ENCODE measurements at places on chromosomes 1 and 21.

GRCh38 chr1:10389271-10389973 lies 9.4 kb upstream of the PGD start:
- no peak for DNase-seq
- H3K4me3 ChIP-seq = no peak overlapping the region
- H3K4me1 ChIP-seq = no peaks in the 10 kb centered on the region

DNA sequence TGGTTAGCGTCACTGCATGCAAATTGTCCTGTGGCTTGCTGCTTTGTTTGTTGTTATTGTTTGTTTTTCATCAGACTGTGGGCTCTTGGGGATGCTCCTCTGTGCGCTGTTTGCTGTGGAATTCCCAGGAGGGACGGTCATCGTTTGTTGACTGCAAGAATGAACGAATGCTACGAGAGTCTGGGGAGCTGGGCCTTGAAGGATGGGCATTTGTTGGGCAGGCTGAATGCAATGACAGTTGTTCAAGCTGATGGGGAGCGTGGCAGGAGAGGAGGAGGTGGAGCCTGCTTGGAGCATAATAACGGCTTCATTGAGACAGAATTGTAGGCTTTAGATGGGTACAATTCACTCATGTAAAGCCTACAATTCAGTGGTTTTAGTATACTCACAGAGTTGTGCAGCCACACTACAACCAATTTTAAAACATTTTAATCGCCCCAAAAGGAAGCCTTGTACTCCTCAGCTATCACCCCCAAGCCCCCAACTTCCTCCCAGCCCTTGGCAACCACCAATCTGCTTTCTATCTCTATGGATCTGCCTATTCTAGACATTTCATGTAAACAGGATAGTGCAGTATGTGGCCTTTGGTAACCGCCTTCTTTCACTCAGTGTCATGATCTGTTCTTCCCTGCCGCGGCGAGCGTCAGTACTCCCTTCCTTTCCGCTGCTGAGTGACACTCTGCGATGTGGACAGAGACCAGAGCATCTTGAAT lies 190.2 kb downstream of the CAMTA1 start:
- no peak overlapping the region for H3K4me3 ChIP-seq
- H3K27ac ChIP-seq = no peak overlapping the region
- H3K4me1 ChIP-seq = peaks cover 3% of the 10 kb centered on the region
- no peaks in the 10 kb centered on the region for H3K27me3 ChIP-seq
- no peak for DNase-seq

DNA sequence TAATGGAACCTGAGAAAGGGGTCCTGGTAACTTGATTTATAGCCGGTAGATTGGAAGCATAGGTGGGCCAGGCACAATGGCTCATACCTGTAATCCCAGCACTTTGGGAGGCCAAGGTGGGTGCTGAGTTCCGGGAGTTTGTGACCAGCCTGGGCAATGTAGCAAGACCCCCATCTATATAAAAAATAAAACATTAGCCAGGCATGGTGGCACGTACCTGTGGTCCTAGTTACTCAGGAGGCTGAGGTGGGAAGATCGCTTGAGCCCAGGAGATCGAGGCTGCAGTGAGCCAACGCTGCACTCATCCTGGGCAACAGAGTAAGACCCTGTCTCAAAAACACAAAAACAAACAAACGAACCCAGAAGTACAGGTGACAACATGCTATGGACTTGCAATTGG lies 76.5 kb downstream of the ZNF281 start:
- peaks cover 6% of the 10 kb centered on the region for H3K4me1 ChIP-seq
- no peaks in the 10 kb centered on the region for H3K36me3 ChIP-seq
- no peak overlapping the region for H3K4me3 ChIP-seq

- H3K27me3 ChIP-seq = no peaks in the 10 kb centered on the region
- H3K36me3 ChIP-seq = no peaks in the 10 kb centered on the region
- H3K27ac ChIP-seq = no peak overlapping the region
Observed at GRCh38 chr1:5504364-5504740, 487.9 kb downstream of the NPHP4 start.

- no peak overlapping the region for H3K27ac ChIP-seq
- no peaks in the 10 kb centered on the region for H3K27me3 ChIP-seq
- H3K36me3 ChIP-seq = no peaks in the 10 kb centered on the region
Observed at GRCh38 chr1:227440182-227440581, 121.9 kb upstream of the CDC42BPA start.

DNA sequence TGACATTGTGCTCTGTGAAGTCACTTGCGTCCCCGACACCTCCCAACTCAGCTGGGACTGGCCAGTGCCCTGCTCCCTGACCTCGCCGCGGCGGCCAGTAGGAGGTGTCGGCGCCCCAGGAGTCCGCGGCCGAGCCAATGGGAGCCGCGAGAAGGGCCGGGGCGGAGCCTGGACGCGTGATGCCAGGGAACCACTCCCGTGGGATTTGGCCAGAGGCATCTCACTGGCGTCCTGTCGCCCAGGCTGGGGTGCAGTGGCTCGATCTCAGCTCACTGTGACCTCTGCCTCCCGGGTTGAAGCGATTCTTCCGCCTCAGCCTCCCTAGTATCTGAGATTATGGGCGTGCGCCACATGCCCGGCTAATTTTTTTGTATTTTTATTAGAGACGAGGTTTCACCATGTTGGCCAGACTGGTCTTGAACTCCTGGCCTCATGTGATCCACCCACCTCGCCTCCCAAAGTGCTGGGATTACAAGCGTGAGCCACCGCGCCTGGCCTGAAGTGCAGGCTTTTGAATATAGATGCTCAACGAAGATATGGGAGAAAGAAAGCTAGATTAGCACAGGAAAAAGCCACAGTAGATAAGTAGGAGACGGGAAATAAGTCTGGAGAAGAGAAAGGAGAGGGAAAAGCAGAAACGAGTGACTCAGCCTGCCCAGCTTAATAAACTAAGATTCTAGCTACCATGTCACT lies 38.0 kb downstream of the ZBTB8OS start:
- H3K27me3 ChIP-seq = no peaks in the 10 kb centered on the region
- no peak overlapping the region for H3K27ac ChIP-seq
- H3K4me3 ChIP-seq = peak overlapping the region; percentile 32
- no peaks in the 10 kb centered on the region for H3K4me1 ChIP-seq

GRCh38 chr1:212981025-212981495 lies 30.7 kb downstream of the VASH2 start:
- no peak overlapping the region for H3K4me3 ChIP-seq
- no peaks in the 10 kb centered on the region for H3K27me3 ChIP-seq
- peaks cover 41% of the 10 kb centered on the region for H3K36me3 ChIP-seq
- H3K4me1 ChIP-seq = no peaks in the 10 kb centered on the region

DNA sequence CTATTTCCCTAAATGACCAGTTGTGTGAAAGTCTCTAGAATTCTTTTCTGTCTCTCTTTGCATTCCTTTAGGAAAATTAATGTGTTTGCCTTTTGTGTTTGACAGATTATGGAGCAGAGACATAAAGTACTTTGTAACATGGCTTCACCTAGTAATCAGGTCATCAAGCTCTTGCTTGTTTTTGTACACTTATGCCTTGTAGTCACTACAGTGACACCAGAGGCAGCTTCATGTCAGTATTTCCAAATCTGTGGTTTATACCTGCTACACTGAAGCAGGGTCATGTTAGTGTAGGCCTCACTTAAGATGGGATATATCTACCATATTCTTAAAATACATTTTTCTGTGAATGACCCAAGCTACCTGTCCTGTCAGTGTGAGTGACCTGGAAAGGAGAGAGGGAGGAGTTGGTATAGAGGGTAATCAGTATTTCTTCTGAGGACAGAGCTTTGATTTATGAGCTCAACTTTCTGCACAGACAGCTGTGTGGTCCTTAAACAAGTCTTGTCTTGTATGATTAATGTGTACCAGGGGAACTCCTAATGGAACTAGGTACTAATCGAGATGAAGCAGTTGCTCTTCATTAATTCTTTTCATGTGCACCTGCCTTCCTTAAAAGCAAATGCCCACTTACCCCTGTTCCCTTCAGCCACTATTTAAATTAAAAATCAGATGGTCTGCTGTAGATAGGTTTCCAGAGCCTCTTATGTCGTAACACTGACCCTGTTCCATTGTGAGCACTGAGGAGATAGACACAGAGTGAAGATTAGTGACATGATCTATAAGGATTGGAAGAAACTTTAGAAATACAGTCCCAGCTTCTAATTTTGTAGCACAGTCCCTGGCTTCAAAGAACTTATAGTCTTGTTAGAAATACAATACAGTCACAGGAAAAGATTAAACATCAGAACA lies 45.7 kb downstream of the MACO1 start:
- DNase-seq = no peak
- H3K27me3 ChIP-seq = no peaks in the 10 kb centered on the region
- no peaks in the 10 kb centered on the region for H3K4me1 ChIP-seq
- H3K4me3 ChIP-seq = no peak overlapping the region
- H3K27ac ChIP-seq = no peak overlapping the region
- no peaks in the 10 kb centered on the region for H3K36me3 ChIP-seq

GRCh38 chr1:219317762-219318353 lies 144.2 kb downstream of the LYPLAL1 start:
- H3K4me3 ChIP-seq = no peak overlapping the region
- DNase-seq = no peak
- no peaks in the 10 kb centered on the region for H3K36me3 ChIP-seq
- H3K4me1 ChIP-seq = no peaks in the 10 kb centered on the region

GRCh38 chr1:10943991-10944730 lies 68.3 kb upstream of the TARDBP start:
- H3K27me3 ChIP-seq = no peaks in the 10 kb centered on the region
- no peak overlapping the region for H3K27ac ChIP-seq
- no peaks in the 10 kb centered on the region for H3K36me3 ChIP-seq
- no peak for DNase-seq
- no peak overlapping the region for H3K4me3 ChIP-seq
- H3K4me1 ChIP-seq = no peaks in the 10 kb centered on the region

GRCh38 chr21:45347712-45348499 lies 57.1 kb upstream of the COL18A1 start:
- H3K4me3 ChIP-seq = no peak overlapping the region
- no peaks in the 10 kb centered on the region for H3K4me1 ChIP-seq
- H3K36me3 ChIP-seq = no peaks in the 10 kb centered on the region
- H3K27me3 ChIP-seq = no peaks in the 10 kb centered on the region
- no peak for DNase-seq

DNA sequence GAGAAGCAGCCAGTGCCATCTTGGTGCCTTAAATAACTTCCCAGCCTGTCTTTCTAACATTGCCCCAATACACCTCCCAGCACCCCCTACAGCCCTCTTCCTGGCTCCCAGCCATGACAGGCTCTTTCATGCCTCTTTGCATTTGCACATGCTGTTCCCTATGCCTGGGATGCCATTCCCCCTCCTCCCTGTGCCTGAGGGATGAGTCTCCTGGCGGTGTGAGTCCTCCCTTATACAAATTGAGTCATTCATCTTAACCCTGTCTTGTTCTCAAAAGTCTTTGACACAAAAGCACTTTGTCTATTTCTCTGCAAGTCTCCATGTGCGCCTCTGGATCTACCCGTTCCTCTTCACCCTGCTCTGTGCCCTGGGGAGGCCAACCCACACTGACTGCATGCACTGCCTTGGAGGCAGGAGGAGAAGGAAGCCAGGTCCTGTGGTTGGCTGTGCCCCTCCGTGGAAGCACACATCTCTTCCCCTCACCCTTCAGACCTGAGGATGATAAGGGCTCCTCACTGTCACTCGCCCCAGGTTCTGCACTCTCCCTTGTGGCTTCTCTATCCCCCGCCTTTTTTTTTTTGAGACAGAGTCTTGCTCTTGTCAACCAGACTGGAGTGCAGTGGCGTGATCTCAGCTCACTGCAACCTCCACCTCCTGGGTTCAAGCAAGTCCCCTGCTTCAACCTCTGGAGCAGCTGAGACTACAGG lies 25.1 kb downstream of the CDCP2 start:
- H3K36me3 ChIP-seq = no peaks in the 10 kb centered on the region
- H3K4me1 ChIP-seq = peaks cover 8% of the 10 kb centered on the region
- H3K27ac ChIP-seq = no peak overlapping the region
- H3K4me3 ChIP-seq = no peak overlapping the region

- DNase-seq = no peak
- H3K4me3 ChIP-seq = no peak overlapping the region
- H3K36me3 ChIP-seq = no peaks in the 10 kb centered on the region
- H3K4me1 ChIP-seq = no peaks in the 10 kb centered on the region
- H3K27me3 ChIP-seq = no peaks in the 10 kb centered on the region
Observed at GRCh38 chr1:18932387-18932786, 24.1 kb downstream of the IFFO2 start.
